Stimulated activated CD4-positive, alpha-beta T cell treated with anti-CD3 and anti-CD28 coated beads, Interleukin-15, amount 100 ng/mL, for 48 hours (primary cell): ENCODE measurements at places on chromosomes 16 and 17.

GRCh38 chr17:49664706-49665211 lies 13.1 kb downstream of the SPOP start:
- no peak for DNase-seq

GRCh38 chr17:14157822-14158221 lies 78.8 kb downstream of the CDRT15 start:
- no peak for DNase-seq

- no peak for DNase-seq
These were observed 144.4 kb downstream of the ZNF18 start for GRCh38 chr17:11852912-11853311.

DNA sequence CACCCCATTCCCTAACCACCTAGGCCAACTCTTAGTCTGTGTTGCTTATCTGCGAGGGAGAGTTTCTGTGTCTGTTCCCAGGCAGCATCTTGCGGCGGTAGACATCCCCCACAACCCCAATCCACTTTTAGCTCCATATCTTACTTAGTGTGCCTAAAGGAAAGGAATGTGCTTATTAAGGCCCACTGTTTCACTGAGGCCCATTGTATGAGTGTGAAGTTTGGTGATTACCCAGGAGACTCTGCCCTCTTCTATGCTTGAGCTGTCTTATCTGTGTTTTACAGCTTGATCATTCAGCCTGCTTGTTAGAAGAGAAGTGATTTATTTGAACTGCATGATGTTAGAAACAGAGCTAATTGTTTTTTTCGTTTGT lies 10.3 kb upstream of the MLYCD start:
- DNase-seq, result no peak

- no peak for DNase-seq
These were observed 27.5 kb downstream of the TVP23A start for GRCh38 chr16:10791048-10791447.

DNA sequence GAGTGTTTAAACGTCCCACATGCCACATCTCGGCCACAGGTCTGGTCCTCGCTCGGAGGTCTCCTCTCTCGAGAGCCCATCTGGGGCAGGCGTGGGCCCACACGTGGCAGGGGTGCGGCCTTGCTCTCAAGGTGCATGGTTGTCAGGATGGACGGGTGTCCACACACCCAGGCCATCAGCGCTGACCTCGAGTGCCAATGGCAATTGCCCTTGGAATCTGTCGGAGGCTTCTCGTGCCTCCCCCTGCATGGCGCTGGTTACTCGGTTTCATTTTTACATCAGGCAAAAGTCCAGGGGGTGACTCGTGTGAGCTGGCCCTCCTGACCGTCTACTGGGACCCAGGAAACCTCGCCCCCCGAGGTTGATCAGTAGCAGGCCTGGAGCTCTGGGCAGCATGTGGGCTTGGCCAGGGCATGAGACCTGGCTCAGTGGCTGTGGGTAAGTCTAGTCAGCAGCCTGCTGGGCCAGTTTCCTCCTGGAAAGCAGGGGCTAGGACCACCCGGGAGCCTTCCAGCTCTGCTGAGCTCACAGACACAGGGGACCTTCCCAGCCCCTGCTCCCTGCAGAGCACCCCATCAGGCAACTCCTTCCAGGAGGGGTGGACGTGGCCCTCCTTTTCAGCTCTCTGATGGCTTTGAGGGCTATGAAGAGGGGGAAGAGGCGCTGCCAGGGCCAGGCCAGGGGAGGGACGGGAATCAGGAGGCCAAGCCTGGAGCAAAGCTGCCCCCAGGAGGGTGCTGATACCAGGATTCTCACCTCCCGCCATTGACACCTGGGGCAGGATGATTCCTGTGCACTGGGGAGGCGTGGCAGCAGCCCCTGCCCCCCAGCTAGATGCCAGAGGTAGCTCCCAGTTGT lies 3.7 kb upstream of the ZNF469 start:
- no peak for DNase-seq

DNA sequence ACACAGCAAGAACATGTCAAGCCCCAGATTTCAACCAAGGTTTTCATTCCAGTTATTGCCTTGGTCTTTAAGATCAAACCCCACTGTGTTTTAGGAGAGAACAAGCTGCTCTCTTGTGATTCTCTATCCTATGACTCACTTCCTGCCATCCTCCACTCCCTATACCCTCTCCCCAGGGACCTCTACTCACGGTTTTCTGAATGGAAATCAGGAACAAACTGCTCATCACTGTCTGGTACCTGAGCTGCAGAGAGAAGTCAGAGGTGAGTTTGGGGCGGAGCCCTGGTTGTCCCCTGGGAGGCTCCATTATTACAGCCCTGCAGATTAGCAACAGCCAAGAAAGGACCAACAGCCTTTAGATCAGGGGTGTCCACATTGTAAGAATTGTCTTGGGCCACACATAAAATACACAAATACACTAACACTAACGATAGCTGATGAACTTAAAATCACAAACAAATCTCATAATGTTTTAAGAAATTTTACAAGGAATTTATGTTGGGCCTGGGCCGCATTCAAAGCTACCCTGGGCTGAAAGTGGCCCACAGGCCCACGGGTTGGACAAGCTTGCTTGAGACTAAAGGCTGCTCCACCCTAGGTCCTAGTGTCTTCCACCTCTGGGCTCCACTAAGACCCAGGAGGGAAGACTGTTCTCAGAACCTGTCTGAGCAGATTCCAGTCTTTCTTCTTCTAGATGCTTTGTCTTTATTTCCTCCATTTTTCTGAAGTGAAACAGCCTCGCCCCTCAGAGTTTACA lies 9.7 kb downstream of the ETV4 start:
- DNase-seq, result no peak

DNA sequence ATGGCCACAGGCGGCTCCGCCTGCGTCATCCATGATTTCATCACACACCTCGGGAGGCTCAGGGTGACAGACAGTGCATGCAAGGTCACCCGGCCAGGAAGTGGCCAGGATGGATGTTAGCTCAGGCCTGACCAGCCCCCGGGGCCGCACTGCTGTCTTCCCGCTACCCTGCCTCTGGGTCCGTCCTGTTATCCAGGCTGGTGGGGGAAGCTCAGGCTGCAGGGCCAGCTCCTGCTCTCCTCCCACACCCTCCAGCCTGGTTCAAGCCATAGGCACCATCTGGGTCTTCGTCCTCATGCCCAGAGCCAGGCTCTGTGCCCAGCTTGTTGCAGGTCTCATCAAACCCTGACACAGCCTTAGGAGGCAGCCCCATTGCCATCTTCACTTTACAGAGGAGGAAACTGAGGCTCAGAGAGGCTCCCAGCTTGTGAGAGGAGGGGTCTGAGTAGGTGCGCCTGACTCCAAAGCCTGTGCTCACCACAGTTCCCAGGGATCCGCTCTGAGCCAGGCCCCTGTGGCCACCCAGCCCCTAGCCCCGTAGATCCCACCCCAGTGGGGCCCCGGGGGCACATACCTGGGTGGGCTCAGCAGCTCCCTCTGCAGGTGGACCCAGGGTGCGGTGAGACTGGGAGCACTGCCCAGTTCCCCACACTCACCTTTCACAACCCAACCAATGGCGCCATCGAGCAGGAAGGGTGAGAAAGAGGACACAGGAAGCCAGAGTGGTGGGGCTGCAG lies 412 bp upstream of the ADGRG3 start:
- no peak for DNase-seq

GRCh38 chr16:17238285-17239028 lies 232.3 kb downstream of the XYLT1 start:
- no peak for DNase-seq
